ENCODE measurements at places on chromosomes 3 and 15.

- H3K36me3 ChIP-seq, result no peaks in the 10 kb centered on the region
- DNase-seq, result no peak
Observed at GRCh38 chr15:40511472-40512133, 40.8 kb downstream of the CHST14 start.

DNA sequence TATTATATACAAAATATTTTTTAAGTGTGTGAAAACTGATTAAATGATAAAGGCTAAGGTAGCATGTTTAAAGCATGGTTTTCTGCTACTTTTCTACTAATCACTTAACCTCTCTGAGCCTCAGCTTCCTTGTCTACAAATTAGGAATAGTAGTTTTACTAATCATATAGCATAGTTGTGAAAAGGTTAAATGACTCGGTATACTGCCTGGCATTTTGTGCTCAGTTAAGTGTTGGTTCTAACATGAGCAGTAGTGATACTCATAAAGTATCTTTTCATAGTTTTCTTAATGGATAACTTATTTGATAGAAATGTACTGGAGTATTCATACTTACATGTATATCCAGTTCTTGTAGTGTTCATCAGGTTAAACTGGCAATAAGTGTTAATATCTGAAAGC, 13.6 kb downstream of the RASA2 start:
- no peak overlapping the region for H3K27ac ChIP-seq
- H3K4me1 ChIP-seq, result no peaks in the 10 kb centered on the region

- no peak for DNase-seq
- H3K4me1 ChIP-seq, result peaks cover 14% of the 10 kb centered on the region
- H3K36me3 ChIP-seq, result no peaks in the 10 kb centered on the region
Observed at GRCh38 chr3:156793400-156793799, 32.8 kb upstream of the LEKR1 start.

DNA sequence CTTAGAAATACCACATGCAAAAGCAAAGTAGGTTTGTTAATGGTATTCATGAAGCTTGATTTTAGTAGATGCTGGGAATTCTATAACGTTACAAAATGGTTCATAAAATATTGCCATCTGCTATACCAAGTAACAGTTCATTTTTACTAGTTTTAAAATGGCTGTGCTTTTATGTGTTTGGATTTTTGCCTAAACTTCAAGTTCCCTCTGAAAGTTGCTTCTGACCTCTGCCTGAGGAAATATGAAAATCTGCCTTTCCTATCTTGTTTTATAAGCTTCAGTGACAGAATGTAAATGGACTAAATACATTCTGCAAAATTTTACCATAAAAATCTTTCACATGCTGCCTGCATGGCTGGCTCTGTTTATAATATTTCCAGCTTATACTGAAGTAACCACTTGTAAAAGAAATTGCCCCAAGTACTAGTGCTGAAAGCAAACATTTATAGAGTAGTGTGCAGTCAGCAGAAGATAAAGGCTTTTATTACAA, 560.7 kb upstream of the ROBO2 start:
- no peak for DNase-seq
- no peaks in the 10 kb centered on the region for H3K4me1 ChIP-seq
- no peaks in the 10 kb centered on the region for H3K27me3 ChIP-seq
- H3K4me3 ChIP-seq, result no peak overlapping the region

DNA sequence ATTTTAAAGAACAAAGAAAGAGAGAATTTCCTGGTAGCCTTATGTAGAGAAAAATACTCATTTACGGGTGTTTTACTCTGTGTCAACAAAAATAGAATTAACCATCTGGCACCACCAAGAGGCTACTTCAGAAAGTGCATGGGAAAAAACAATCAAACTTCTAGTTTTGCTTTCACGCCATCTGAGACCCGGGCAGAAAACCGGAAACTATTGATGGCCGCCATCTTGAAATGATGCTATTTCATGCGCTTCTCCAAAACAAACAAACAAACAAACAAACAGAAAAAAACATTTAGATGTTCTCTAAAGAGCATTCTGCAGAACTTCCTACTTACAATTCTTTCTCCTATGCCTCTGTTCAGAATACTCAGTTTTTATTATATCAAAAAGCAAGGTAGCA, 49.4 kb upstream of the SYNPR start:
- H3K4me3 ChIP-seq, result no peak overlapping the region
- H3K27me3 ChIP-seq, result no peaks in the 10 kb centered on the region
- no peak for DNase-seq
- H3K36me3 ChIP-seq, result no peaks in the 10 kb centered on the region
- no peak overlapping the region for H3K27ac ChIP-seq
- no peaks in the 10 kb centered on the region for H3K4me1 ChIP-seq

GRCh38 chr3:162718697-162719096, 1222.1 kb downstream of the OTOL1 start:
- no peak overlapping the region for H3K27ac ChIP-seq
- no peaks in the 10 kb centered on the region for H3K36me3 ChIP-seq
- no peak for DNase-seq
- H3K4me1 ChIP-seq, result peaks cover 9% of the 10 kb centered on the region

DNA sequence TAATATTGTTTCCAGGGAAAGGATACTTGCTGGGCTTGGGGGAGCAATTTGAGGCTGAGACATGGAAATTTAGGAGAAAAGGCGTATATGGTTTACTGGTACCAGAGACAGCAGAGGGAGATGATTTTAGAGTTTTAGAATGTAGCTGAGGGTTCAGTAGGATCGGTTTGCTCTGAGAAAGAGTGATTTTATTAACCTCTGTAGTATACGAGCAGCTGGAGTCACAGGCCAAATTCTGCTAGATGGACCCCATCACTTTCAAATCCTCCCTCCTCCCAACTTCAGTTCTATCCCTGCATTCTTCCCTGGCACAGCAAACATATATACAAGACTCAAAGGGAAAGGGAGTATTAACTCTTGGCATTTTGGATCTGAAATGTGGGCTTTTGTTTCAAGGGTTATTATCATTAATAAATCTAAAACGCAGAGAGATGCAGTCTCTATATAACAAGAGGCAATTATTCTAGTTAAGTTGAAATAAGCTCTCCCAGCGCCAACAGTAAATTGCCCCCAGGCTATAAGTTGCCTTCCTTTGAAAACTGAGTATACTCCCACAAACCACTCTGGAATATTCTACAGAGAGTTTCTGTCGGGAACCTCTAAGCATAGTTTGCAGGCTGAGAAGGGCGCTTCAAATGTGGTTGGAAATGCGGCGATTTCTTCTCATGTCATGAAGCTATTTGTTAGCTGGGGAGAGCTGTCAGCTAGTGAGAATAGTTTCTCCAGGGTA, 5.4 kb downstream of the CRABP1 start:
- H3K4me1 ChIP-seq, result no peaks in the 10 kb centered on the region
- H3K4me3 ChIP-seq, result no peak overlapping the region
- no peak overlapping the region for H3K27ac ChIP-seq
- H3K36me3 ChIP-seq, result no peaks in the 10 kb centered on the region
- H3K27me3 ChIP-seq, result no peaks in the 10 kb centered on the region
- DNase-seq, result no peak

- no peaks in the 10 kb centered on the region for H3K27me3 ChIP-seq
- H3K4me1 ChIP-seq, result no peaks in the 10 kb centered on the region
- no peaks in the 10 kb centered on the region for H3K36me3 ChIP-seq
Observed at GRCh38 chr3:86109434-86109833, 881.5 kb downstream of the VGLL3 start.

GRCh38 chr15:50140983-50141382, 21.9 kb upstream of the ATP8B4 start:
- no peak overlapping the region for H3K4me3 ChIP-seq
- no peaks in the 10 kb centered on the region for H3K4me1 ChIP-seq
- H3K27me3 ChIP-seq, result no peaks in the 10 kb centered on the region
- DNase-seq, result no peak

DNA sequence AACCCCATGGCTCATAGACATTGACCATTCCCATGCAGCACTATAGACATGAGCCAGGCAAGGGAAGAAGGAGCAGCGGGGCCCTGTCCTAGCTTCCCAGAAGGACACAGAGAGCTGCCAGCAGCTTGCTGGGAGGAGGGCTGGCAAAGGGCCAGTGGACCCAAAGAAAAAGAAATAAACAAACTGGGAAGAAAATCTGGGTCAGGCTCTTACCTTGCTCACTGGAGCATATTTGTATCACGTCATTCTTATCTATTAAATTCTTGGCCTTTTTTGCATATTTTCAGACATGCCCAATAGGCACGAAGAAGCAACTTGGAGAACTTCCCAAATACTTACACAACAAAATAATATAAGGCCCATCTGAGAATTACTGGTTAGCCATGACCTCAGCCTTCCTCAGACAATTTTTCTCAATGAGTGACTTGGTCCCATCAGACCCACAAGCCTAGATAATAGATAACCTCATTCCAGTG, 28.4 kb downstream of the RASGRP1 start:
- H3K4me3 ChIP-seq, result no peak overlapping the region
- no peaks in the 10 kb centered on the region for H3K36me3 ChIP-seq
- no peak for DNase-seq

DNA sequence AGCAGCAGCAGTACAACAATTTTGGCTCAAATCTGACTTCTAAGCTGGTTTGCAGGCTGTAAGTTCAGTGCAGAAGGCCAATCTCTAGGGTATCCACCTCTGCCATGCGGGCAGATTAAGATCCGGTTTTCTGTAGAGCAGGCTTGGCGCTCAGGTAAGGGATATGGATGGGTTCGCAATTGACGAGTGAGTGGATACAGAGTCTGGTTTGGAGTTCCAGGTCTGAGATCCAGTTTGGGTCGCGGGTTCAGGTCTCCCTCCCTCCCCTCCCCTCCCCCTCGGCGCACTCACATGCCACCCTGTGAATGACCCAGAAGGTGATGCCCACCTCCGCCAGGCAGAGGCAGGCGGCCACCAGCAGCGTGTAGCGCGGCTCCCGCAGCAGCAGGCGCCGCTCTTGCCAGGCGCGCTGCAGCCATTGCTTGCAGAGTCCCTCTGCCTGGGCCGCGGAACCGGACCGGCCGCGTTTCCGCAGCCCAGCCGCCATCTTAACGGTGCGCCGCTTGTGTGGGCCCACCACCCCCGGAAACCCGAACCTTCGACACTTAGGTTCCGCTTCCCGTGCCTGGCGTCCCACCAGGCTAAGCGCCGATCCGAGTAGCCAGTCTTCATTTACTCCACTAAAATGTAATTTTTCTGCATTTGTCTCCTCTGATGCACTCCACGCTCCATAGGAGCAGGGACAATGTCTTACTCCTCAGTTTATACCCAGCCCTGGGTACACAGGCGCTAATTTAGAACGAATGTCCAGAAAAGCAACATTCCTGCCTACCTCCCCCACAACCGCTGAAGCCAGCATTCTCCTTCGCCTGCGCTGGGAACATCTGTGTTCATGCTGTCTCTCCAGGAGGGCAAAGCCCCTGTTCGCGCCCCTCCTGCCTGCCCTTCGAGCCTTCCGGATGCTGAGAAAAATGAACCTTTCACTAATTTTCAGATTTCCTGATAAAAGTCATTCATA, at the start of gene ALG3:
TSS of gene ALG3 (minus strand) at position 509 of the 958 bp plus-strand sequence. CDS start at position 487, 22 bp downstream.
- no peaks in the 10 kb centered on the region for H3K27me3 ChIP-seq
- peaks cover 17% of the 10 kb centered on the region for H3K36me3 ChIP-seq
- DNase-seq, result peak; percentile 30
- peaks cover 3% of the 10 kb centered on the region for H3K4me1 ChIP-seq
- H3K4me3 ChIP-seq, result peak within 1 kb of the TSS; percentile 82

DNA sequence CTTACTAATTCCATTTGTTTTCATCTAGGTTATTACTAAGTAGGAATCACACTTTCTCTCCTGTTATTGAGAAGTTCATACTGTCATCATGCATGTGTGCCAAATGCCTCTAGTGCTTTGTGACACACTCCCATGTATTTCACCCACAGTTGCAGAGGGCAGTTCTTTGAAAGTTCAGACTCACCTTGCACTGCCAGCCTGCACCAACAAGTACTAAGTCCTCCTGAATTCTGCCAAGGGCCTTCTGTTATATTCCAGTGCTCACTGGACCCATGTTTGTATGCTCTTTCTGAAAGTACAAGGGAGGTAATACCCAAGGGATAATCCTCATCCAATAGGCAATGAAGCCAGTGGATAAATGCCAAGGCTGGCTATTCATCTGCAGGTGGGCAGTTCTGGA, 136.6 kb upstream of the ARPP21 start:
- no peaks in the 10 kb centered on the region for H3K36me3 ChIP-seq
- H3K27me3 ChIP-seq, result no peaks in the 10 kb centered on the region
- H3K27ac ChIP-seq, result no peak overlapping the region
- no peak overlapping the region for H3K4me3 ChIP-seq

DNA sequence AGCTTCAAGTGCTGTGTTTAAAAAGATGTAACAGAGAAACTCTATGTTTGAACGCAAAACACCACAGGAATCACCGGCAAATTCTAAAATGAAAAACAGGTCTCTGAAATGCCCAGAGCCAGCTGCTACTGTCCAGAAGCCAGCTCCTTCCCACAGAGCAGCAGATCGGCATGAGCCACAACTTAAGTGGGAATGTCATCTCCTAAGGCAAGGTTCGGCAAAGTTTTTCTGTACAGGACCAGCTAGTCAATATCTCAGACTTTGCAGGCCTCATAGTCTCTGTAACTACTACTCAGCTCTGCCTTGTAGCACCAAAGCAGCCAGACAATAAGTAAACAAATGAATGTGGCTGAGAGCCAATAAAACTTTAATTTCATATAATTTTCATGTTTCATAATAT, 4.9 kb downstream of the PLOD2 start:
- H3K36me3 ChIP-seq, result no peaks in the 10 kb centered on the region
- DNase-seq, result no peak
- H3K4me3 ChIP-seq, result peak overlapping the region; percentile 85
- peaks cover 58% of the 10 kb centered on the region for H3K4me1 ChIP-seq

DNA sequence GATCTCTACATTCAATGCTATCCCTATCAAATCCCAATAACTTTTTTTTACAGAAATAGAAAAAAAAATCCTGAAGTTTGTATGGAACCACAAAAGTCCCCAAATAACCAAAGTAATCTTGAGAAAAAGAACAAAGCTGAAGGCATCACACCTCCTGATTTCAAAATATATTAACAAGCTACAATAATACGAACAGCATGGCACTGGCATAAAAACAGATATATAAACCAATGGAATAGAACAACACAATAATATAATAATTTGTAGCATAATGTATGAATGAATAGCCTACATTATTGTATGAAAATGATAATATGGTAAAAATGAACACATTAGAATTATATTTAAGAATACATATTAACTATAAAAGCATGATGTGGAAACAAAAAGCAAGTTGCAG, 76.7 kb upstream of the TMC3 start:
- no peaks in the 10 kb centered on the region for H3K27me3 ChIP-seq
- H3K36me3 ChIP-seq, result no peaks in the 10 kb centered on the region
- no peaks in the 10 kb centered on the region for H3K4me1 ChIP-seq
- DNase-seq, result no peak
- no peak overlapping the region for H3K4me3 ChIP-seq

DNA sequence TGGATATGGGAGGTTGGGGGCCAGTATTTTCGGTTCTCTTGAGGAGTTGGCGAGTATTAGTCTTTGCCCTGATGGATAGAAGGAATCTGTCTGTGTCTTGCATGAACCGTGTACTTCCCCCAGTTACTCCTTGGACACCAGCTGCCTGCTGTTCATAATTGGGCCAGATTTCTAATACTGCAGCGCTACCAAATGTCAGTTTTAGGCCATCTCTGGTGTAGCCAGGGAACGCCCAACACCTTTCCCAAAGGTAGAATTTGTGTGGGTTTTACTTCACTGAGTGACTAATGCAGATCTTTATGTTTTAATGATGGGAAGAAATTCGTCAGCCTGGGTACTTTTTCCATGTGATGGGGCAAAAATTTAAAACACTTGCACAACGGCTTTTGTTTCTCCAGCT, 18.4 kb downstream of the FLNB start:
- H3K4me3 ChIP-seq, result no peak overlapping the region
- DNase-seq, result no peak
- H3K27me3 ChIP-seq, result no peaks in the 10 kb centered on the region
- H3K27ac ChIP-seq, result peak overlapping the region; percentile 64

All from thoracic aorta (tissue), 2 donors.